ENCODE measurements at places on chromosomes 13 and 19.

GRCh38 chr13:110662777-110663443 lies 43.0 kb downstream of the CARS2 start:
- DNase-seq = no peak

GRCh38 chr13:41554180-41554579 lies 96.8 kb downstream of the RGCC start:
- no peak for DNase-seq

- DNase-seq = no peak
These were observed 3.0 kb downstream of the IFI30 start for GRCh38 chr19:18176367-18177310.

GRCh38 chr19:50669302-50670101 lies 20.3 kb downstream of the C19orf81 start:
- DNase-seq = no peak

- no peak for DNase-seq
These were observed 25.9 kb upstream of the SLC46A3 start for GRCh38 chr13:28744656-28745055.

DNA sequence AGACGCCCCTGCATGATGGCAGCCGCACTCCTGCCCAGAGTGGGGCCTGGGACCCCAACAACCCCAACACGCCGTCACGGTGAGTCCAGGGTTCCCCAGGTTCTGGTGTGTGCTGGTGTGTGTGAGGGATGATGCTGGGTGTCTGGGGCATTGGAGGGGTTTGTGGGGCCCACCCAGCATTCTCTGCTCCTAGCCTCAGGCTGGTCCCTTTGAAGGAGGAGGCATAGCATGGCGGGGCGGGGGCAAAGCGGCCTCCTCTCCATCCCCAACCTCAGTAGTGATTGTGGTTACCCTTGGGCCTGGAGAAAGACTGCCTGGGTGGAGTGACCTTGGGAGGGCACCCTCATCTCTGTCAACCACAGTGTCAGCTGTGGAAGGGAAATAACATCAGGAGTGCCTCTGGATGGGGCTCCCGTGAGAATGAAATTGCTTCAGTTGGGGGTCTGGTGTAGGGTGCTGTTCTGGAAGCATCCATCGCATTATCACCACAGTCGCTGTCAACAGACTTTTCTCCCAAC lies 7.1 kb upstream of the TIMM50 start:
- DNase-seq = no peak

DNA sequence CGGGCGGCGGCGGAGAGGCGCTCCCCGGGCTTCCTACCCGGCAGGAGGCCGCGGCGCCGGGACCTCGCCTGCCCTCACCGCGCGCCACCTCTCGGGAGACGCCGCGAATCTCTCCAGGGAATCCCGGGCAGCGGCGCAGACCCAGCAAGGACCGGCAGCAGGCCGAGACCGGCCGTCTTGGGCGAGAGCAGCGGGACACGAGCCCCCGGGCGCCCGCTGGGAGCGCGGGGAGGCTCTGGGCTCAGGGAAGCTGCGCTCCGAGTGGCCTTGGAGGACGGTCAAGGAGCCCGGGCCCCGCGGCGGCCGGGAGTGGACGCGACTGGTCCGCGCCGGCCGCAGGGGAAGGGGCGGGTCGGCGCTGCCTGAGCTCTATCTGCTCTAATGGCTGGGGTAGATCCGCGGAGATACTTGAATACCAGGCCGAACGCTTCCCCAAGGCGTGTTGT lies 14.7 kb downstream of the CDX2 start:
- no peak for DNase-seq

GRCh38 chr13:92769046-92769445 lies 457.6 kb upstream of the GPC6 start:
- DNase-seq = no peak
